Stimulated activated CD8-positive, alpha-beta memory T cell treated with anti-CD3 and anti-CD28 coated beads, Interleukin-4, amount 100 ng/mL, for 1 hour (primary cell): ENCODE measurements at places on chromosomes 13 and 19.

GRCh38 chr19:23440207-23440606 is 44.9 kb upstream of the ZNF91 start:
- no peak for DNase-seq

- DNase-seq = no peak
These were observed 21.9 kb downstream of the CDC16 start for GRCh38 chr13:114256547-114256946.

- DNase-seq = peak; percentile 84
These were observed at the start of gene PRKD2 for GRCh38 chr19:46717034-46717715. PRKD2 (minus strand) TSS chr19:46717114; CDS start chr19:46716370, 744 bp downstream.

GRCh38 chr19:45451131-45451849 is 16.5 kb upstream of the FOSB start:
- DNase-seq = no peak

DNA sequence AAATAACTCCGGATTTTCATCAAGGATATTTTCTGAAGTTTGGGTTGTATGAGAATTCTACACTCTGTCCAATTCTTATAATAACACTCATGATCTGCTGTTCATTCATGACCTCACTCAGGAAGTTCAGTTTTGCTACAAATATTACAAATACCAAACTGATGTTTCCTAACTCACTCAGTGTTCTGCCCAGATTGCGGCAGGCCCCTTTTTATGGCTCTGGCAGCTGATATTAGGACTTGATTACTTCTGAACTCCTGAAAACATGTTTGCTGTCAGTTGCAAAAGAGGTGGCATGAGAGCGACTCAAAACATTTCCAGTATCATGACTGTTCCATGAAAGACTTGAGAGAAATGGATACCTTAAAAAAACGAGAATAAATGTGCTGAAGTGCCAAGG is 188.0 kb downstream of the RGCC start:
- DNase-seq = no peak

GRCh38 chr13:59963383-59963782 is 200.3 kb downstream of the DIAPH3 start:
- no peak for DNase-seq

DNA sequence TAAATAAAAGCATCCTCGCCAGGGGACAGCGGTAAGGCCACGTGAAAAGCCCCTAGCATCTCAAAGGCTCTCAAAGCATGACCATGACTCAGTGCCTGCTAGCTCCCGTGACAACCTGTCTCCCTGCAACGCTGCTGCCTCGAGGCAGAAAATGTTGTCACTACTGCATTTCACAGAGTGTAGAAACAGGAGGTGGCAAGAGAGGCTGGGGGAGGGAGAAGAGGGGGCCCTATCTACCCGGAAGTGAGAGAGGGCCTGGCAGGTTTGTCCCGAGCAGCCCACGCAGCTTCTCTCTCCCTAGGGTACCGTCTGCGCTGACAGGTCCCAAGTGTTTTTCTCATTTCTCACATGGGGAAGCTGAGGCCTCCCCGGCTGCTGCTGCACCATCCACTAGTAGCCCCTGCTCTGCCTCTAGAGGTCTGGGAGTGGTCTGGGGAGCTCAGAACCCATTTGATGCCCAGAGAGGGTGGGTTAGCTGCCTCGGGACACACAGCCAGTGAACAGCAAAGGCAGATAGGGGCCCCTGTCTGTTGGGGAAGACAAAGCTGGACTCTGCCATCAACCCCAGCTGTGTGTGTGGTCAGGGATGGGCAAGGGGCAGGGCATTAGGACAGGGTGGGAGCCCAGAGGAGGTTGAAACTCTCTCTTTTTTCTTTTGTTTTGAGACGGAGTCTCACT is 3.7 kb downstream of the TINCR start:
- DNase-seq = no peak

- no peak for DNase-seq
These were observed 33.9 kb upstream of the FAM216B start for GRCh38 chr13:42747399-42747873.

DNA sequence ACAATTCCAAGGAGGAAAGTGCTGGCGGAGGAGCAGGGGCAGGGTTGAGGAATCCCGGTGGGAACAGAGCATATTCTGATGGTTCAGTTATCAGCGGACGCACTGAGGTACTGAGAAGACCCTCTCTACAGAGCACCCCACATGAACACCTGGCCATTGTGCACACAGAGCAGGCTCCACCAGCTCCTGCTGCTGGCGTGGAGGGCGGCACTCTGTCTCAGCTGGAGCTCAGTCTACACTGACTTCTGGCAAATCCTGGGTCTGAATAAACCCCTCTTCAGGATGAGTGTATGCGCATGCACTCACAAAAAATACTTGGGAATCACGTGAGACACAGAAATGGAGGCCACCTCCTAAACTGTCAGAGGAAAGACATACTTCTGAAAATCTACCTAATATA is 114.4 kb upstream of the IRS2 start:
- DNase-seq = no peak

GRCh38 chr13:24159357-24159756 is 1.2 kb upstream of the SPATA13 start:
- no peak for DNase-seq

- DNase-seq = no peak
These were observed 30.3 kb downstream of the AP1M1 start for GRCh38 chr19:16227837-16228636.

DNA sequence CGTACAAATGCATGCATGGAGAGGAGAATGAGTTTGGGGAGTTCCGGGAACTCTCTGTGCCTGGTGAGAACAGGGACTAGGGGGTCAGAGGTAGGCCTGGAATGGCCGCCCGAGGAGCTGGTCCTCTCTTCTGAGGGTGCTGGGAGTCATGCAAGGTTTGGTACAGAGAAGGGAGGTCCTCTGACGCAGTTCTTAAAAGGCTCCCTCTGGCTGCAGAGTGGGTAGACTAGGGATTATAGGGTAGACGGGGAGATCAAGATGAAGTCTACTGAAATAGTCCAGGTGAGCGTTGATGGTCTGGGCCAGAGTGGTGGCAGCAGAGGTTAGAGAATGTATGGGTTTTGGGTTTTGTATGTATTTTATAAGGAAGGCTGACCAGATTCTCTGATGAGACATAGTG is 796 bp downstream of the ZNF304 start:
- no peak for DNase-seq

- DNase-seq = no peak
These were observed 5.0 kb downstream of the PTOV1 start for GRCh38 chr19:49855676-49856573.

- no peak for DNase-seq
These were observed 12.1 kb downstream of the TMPRSS9 start for GRCh38 chr19:2372076-2372612.
